Dermis microvascular lymphatic vessel endothelial cell (primary cell): ENCODE measurements at places on chromosomes 4 and X. TPM values are rescaled to one million over a fixed set of nuclear protein-coding genes. Genes with fewer than 3 reads are reported as not detected.

Gene MCF2
- total RNA-seq: under 0.01 TPM in 2 replicates

Gene NAT8L
- under 0.01 TPM in 2 replicates for total RNA-seq

Gene MBTPS2
- total RNA-seq: 3.9 and 5.4 TPM in 2 replicates

Gene ABCB7
- 29.0 and 31.1 TPM in 2 replicates for total RNA-seq

Gene TKTL1
- total RNA-seq: under 0.01 TPM in 1 of 2 replicates, not detected in the other

Gene AVPR2
- 1.9 and 2.0 TPM in 2 replicates for total RNA-seq

Gene INPP4B
- total RNA-seq: 19.1 and 24.7 TPM in 2 replicates

Gene MAGEB4
- not detected in 2 replicates for total RNA-seq

Gene PRSS12
- 5.9 and 17.8 TPM in 2 replicates for total RNA-seq

Gene TCEAL8
- total RNA-seq: 51.7 and 53.5 TPM in 2 replicates

Gene DRP2
- under 0.01 and 0.13 TPM in 2 replicates for total RNA-seq

Gene NPNT
- under 0.01 and 0.13 TPM in 2 replicates for total RNA-seq

Gene HDAC6
- total RNA-seq: 17.3 and 26.3 TPM in 2 replicates

Gene TDO2
- total RNA-seq: not detected in 2 replicates

Gene ITM2A
- total RNA-seq: 25.2 and 95.0 TPM in 2 replicates

Gene ATP1B4
- not detected in 2 replicates for total RNA-seq

Gene ANKRD17
- total RNA-seq: 43.0 and 62.1 TPM in 2 replicates

Gene TXK
- total RNA-seq: under 0.01 and 0.13 TPM in 2 replicates

Gene GAGE12H
- not detected in 2 replicates for total RNA-seq

Gene PNMA5
- total RNA-seq: not detected in 2 replicates

Gene COX7B2
- not detected in 2 replicates for total RNA-seq

Gene PPP1R3F
- total RNA-seq: 1.0 and 3.2 TPM in 2 replicates

Gene LSM6
- 17.1 and 23.5 TPM in 2 replicates for total RNA-seq

Gene FAM9C
- total RNA-seq: not detected in 2 replicates

Gene SYNPO2
- under 0.01 TPM in 2 replicates for total RNA-seq

Gene TNMD
- not detected in 2 replicates for total RNA-seq
